Aorta (tissue), 5 donors: ENCODE measurements at places on chromosomes 7 and 10. TPM values are rescaled to one million over a fixed set of nuclear protein-coding genes. Genes with fewer than 3 reads are reported as not detected.

DNA sequence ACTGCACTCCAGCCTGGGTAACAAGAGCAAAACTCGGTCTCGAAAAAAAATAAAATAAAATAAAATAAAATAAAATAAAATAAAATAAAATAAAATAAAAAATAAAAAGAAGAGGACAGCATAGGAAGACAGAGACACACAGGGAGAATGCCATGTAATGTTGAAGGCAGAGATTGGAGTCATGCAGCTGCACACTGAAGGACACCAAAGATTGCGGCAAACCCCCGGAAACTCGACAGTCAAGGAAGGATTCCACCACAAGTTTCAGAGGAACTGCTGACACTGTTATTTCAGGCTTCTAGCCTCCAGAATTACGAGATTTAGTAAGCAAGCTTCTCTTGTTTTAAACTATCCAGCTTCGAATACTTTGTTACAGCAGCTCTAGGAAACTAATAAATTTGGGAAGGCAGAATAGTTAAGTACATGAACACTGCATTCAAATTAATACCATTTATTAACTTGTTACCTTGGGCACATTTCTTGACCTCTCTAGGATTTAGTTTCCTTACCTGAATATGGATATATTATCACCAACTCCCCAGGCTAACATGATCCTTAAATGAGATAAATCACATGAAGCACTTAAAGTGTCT, 9.5 kb downstream of the CPED1 start:
- DNase-seq = peak; percentile 70

GRCh38 chr7:47471831-47472230, 110.1 kb downstream of the TNS3 start:
- no peak for DNase-seq

- no peak for DNase-seq
These were observed 278.3 kb upstream of the SP8 start for GRCh38 chr7:21064698-21065648.

DNA sequence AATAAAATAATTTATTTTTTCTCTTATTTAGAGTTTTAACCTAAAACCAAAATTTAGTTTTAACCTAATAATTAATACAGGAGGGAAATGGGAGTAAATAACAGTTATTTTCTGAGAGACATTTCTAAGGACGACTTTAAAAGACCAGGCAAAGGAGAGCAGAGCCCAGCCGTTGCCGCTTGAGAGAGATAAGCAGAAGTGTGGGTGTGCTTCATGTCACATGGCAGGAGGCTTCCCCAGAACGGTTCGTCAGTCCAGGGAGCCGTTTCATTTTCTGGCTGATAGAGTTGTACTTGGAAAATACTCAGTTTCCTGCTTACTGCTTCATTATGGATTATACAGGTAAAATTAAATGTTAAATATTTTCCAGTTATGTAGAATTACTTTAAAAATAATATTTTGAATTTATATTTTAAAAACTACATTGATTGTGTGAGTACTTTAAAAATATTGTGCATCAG, 61.4 kb downstream of the ST7 start:
- DNase-seq = no peak

DNA sequence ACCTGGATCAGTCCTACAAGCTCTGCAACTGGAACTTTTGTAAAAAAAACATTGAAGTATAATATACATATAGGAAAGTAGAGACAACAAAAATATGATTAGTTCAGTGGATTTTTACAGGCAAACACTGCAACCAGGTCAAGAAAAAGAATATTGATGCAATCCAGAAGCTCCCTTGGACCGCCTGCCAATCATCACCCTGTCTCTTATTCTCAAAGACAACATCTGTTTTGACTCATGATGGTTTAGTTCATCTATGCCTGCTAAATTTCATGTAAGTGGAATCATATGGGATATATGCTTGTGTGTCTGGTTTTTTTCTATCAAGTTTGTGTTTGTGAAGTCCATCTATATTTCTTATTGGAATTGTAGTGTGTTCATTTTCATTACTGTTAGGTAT, 7.7 kb upstream of the HYCC1 start:
- no peak for DNase-seq

- no peak for DNase-seq
These were observed 6.0 kb downstream of the GPR158 start for GRCh38 chr10:25180801-25181200.

- DNase-seq = no peak
These were observed 720.2 kb upstream of the FZD8 start for GRCh38 chr10:36362257-36362656.

- DNase-seq = no peak
These were observed 53.1 kb upstream of the TMEM72 start for GRCh38 chr10:44858017-44858371.

DNA sequence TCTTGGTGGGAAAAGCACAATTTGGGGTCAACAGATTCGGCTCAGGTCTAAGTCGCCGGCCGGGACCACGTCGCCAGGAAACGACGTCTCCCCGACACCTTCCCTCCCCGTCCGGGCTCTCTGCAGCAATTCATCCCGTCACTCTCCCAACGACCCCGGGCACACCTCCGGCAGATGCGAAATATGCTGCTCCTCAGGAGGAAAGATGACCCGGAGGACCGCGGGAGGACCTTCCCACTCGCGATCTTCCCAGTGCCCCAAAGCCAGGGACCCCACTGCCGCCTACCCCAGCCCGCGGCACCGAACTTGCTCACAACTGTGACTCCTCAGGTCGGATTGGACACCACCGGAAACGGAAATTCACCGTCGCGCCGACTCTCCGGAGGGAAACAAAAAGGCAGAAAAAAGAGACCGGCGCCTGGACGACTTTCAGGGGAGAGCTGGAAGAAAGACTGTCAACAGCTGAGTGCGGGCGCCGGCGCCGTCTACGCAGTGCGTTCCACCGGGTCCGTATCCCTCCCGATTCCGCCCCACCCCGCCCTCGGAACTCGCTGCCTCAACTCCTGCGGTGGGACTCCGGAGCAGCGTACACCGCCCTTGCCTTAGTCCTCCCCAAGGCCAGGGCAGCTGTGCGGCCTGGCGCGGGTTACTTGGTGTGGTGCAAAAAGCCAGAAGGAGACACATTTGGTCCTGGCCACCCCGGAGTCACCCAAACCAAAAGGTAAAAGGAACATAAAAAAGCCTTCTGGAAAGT, 13.8 kb upstream of the SEC24C start:
- peak; percentile 95 for DNase-seq

DNA sequence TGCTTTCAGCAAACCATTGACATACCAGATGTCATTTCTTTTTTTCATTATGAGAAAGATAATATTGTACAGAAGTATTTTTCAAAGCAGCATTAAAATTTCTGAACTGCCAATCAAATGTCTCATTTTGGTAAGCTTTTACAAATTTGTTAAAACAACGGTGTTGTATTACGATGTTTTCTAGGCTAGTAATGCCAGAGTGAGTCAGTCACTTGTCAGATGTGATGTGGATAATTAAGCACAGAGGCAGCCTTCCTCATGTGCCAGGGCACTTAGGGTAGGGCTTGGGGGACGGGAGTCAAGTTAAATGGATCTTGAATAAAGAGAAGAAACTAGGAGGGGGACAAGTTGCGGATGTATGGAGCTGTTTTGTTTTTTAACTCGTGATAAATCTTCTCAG, 10.1 kb downstream of the PSTK start:
- no peak for DNase-seq

- DNase-seq = no peak
These were observed 207.0 kb downstream of the ANK3 start for GRCh38 chr10:60182691-60183090.

Gene TAS2R4
- total RNA-seq = 1.6 TPM

Gene GARIN1A
- 7.4 TPM for total RNA-seq

Gene CAMK2G
- total RNA-seq = 76.7 TPM

Gene ATP6V0A4
- total RNA-seq = not detected

Gene TUBB8
- not detected for total RNA-seq
